ENCODE measurements at places on chromosomes 1 and 21. TPM values are rescaled to one million over a fixed set of nuclear protein-coding genes. Genes with fewer than 3 reads are reported as not detected.
A peak's percentile ranks its signal among the peaks of the same experiment; 100 is the strongest.

GRCh38 chr1:246476771-246477170, 30.3 kb downstream of the SMYD3 start:
- no peak for DNase-seq
- no peaks in the 10 kb centered on the region for H3K4me1 ChIP-seq
- H3K4me3 ChIP-seq: no peak overlapping the region
- no peaks in the 10 kb centered on the region for H3K36me3 ChIP-seq
- no peaks in the 10 kb centered on the region for H3K27me3 ChIP-seq
- no peak overlapping the region for H3K27ac ChIP-seq

DNA sequence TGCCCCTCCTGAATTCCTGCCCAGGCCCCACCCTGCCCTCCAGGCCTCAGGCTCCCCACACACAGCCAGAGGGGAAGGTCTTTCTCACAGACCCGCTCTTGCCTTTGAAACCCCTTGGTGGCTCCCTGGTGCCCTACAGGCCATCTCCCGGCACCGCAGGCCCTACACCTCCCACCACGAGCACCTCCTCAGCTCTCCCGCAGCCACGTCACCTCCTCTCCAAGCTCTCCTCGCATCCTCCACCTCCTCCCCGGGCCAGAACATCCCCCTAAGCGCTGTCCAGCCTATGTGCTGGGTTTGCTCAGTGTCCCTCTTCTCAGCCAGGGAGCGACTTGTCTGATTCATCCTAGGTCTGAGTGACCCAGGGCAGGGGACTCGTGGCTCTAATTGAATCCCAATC, 66.4 kb downstream of the DMRTB1 start:
- H3K4me3 ChIP-seq: no peak overlapping the region
- DNase-seq: peak; percentile 36
- no peaks in the 10 kb centered on the region for H3K36me3 ChIP-seq
- H3K27ac ChIP-seq: no peak overlapping the region
- no peaks in the 10 kb centered on the region for H3K27me3 ChIP-seq

GRCh38 chr1:205014783-205015182, 28.2 kb upstream of the CNTN2 start:
- peaks cover 7% of the 10 kb centered on the region for H3K4me1 ChIP-seq
- DNase-seq: no peak
- no peak overlapping the region for H3K4me3 ChIP-seq

HES5 gene
- not detected for total RNA-seq

ELF3 gene
- total RNA-seq: 116 TPM

- H3K27me3 ChIP-seq: no peaks in the 10 kb centered on the region
- no peaks in the 10 kb centered on the region for H3K4me1 ChIP-seq
- peak within 1 kb of the TSS; percentile 90 for H3K27ac ChIP-seq
Observed at GRCh38 chr1:26889551-26890466, at the start of gene GPN2. GPN2 (minus strand) TSS chr1:26890283; CDS start chr1:26890096, 187 bp downstream.

DNA sequence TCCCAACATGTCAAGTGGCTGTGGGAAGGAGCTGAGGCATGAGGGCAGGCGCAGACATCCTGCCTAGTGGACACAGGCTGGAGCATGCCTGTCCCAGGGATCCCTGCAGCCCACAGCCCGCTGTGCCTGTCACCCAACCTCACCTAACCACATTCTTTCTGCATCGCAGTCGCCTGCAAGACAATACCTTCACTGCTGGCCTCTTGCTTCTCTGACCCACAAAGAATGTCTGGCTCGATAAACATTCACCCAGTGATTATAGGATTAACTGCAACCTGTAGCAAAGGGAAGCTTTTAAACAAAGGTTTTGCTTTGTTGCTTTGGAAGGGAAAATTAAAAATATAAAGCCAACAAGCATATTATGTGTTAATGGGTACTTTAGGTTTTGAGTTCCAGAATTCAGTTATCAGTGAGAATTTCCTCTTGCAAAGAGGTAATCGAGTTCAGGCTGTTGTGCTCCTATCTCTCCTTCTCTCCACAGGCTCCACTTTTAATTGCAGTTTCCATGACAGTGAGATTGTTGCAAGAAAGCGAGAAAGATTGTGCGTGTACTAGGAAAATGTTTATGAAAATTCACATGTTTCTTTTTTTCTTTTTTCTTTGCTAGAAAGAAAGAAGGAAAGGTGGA, 40.0 kb upstream of the ZNF648 start:
- H3K36me3 ChIP-seq: peaks cover 2% of the 10 kb centered on the region
- H3K27ac ChIP-seq: peak overlapping the region; percentile 98
- H3K4me1 ChIP-seq: peaks cover 38% of the 10 kb centered on the region
- H3K27me3 ChIP-seq: no peaks in the 10 kb centered on the region
- peak; percentile 93 for DNase-seq
- no peak overlapping the region for H3K4me3 ChIP-seq

C4BPA gene
- total RNA-seq: 12.7 TPM

GRCh38 chr1:175154629-175155472, 37.7 kb downstream of the KIAA0040 start:
- peak; percentile 77 for DNase-seq
- no peaks in the 10 kb centered on the region for H3K4me1 ChIP-seq
- H3K4me3 ChIP-seq: no peak overlapping the region
- H3K36me3 ChIP-seq: no peaks in the 10 kb centered on the region
- no peak overlapping the region for H3K27ac ChIP-seq

- no peak for DNase-seq
- no peak overlapping the region for H3K4me3 ChIP-seq
- no peaks in the 10 kb centered on the region for H3K27me3 ChIP-seq
Observed at GRCh38 chr1:246081856-246082668, 425.0 kb downstream of the SMYD3 start.

ASCL5 gene
- total RNA-seq: 0.48 TPM

- no peak overlapping the region for H3K4me3 ChIP-seq
- no peak overlapping the region for H3K27ac ChIP-seq
- H3K27me3 ChIP-seq: no peaks in the 10 kb centered on the region
- no peaks in the 10 kb centered on the region for H3K4me1 ChIP-seq
- no peak for DNase-seq
- H3K36me3 ChIP-seq: no peaks in the 10 kb centered on the region
Observed at GRCh38 chr1:159505676-159506075, 30.1 kb downstream of the OR10J5 start.

GRCh38 chr1:28358716-28359115, 10.8 kb upstream of the PHACTR4 start:
- no peak overlapping the region for H3K4me3 ChIP-seq
- H3K36me3 ChIP-seq: no peaks in the 10 kb centered on the region
- no peaks in the 10 kb centered on the region for H3K27me3 ChIP-seq
- H3K27ac ChIP-seq: no peak overlapping the region
- H3K4me1 ChIP-seq: no peaks in the 10 kb centered on the region

- H3K4me3 ChIP-seq: peak overlapping the region; percentile 65
- no peaks in the 10 kb centered on the region for H3K27me3 ChIP-seq
- H3K4me1 ChIP-seq: peaks cover 10% of the 10 kb centered on the region
- no peak for DNase-seq
- peak overlapping the region; percentile 100 for H3K27ac ChIP-seq
Observed at GRCh38 chr1:179881642-179882252, 338 bp upstream of the TOR1AIP1 start.

LYPLAL1 gene
- total RNA-seq: 27.1 TPM

DNA sequence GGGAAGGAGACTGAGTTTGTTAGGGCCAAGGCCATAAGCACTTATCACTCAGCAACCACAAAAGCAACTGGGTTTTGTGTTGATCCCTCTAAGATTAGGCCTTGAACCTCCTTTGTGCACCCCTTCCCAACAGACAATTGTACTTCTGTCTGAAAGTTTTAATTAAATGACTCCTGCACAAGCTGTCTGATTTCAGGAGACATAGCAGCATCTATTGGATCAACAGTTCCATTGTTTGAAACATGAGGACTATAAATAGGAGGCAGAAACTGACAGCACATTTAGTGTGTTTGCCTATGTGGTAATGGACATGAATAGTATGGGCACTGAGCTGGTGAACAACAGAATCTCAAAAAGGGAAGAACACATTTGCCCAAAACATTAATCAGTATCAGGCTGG, 167.3 kb upstream of the KCNJ6 start:
- no peaks in the 10 kb centered on the region for H3K27me3 ChIP-seq
- DNase-seq: no peak
- H3K36me3 ChIP-seq: no peaks in the 10 kb centered on the region
- no peak overlapping the region for H3K4me3 ChIP-seq

DNA sequence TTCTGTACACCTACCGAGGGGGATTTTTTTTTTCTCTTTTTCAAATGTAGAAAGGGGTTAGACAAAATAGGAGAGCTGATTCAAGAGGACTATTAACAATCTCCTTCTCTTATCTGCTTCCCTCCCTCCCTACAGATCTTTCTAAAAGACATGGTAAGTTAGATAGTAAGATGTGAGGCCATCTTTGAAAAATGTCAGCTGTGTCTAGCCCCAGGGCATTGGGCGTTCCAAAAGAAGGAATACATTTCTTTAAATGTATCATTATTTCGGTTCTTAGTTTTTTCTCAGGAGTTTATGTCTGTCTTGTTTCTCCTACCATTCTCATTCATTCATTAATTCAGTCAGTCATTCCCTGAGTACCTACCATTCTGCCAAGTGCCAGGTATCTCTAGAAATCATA, 27.2 kb downstream of the BCL9 start:
- no peak overlapping the region for H3K4me3 ChIP-seq
- no peak overlapping the region for H3K27ac ChIP-seq
- no peaks in the 10 kb centered on the region for H3K27me3 ChIP-seq
- no peak for DNase-seq

GRCh38 chr1:175803413-175803812, 60.0 kb upstream of the TNR start:
- no peaks in the 10 kb centered on the region for H3K27me3 ChIP-seq
- H3K4me1 ChIP-seq: no peaks in the 10 kb centered on the region
- H3K4me3 ChIP-seq: no peak overlapping the region
- DNase-seq: no peak

DNA sequence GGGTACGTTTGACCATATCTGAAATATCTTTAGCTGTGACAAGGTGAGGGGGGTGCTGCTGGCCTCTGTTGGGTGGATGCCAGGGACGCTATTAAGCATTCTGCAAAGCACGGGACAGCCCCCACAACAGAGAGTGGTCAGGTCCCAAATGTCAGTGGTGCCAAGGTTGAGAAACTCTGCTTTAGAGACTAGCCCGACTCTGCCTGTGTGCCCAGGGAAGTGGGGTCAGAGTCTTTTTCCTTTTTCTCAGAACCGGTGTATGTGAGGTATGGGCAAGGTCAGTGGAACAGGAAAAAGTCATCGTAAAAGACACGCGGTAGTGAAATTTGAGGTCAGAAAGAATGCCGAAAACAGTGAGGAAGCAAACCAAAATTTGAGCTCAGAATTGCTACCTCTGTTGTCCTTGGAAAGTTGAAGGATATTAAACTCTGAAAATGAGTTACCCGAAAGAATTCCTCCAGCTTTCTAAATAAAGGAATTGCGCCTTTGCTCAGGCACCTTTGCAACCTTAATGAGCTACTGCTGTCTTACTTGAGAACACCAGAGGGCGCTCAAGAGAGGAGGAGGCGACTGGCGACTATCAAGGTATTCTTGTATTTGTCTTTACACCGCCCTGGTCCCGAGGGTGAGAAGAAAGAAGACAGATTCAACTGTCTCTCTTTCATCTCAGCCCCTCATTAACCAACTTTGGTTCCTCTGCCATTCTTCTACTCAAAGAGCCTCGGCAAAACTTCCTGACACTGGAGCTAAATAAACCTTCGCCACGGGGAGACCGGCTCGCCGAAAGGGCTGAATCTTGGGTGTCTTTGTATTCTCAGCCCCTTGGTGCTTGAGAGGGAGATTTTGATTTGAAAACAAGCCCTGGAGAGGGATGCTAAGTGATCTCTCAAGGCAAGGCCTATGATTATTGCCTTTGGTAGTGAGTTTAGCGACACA, 85.4 kb upstream of the OLIG2 start:
- H3K36me3 ChIP-seq: no peaks in the 10 kb centered on the region
- H3K4me3 ChIP-seq: no peak overlapping the region
- H3K27me3 ChIP-seq: no peaks in the 10 kb centered on the region
- H3K27ac ChIP-seq: no peak overlapping the region

- no peaks in the 10 kb centered on the region for H3K27me3 ChIP-seq
- no peak overlapping the region for H3K4me3 ChIP-seq
- no peak for DNase-seq
Observed at GRCh38 chr1:110765640-110766335, 91.0 kb upstream of the KCNA3 start.
